ENCODE measurements at places on chromosomes 7 and 10.

- peak; percentile 20 for DNase-seq
These were observed 1.2 kb downstream of the HSPA14 start for GRCh38 chr10:14839305-14839695.

GRCh38 chr10:121959671-121960070 lies 15.3 kb downstream of the NSMCE4A start:
- DNase-seq, result no peak

DNA sequence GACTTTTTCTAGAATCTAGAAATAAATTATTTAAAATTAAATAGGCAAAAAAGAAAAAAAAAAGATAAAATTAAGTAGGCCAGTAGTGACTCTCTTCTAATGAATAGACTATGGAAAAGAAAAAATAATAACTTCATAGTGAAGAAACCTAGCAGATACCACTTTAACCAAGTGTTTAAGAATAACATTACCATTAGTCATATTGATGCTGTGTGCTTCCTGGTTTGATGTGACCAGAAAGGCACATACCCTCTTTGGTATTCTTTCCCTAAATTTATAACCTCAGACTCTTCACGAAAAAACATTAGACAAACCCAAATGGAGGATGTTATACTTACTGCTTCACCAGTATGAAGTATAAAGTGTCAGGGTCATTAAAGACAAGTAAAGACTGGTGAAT lies 42.6 kb downstream of the KIF20B start:
- DNase-seq, result no peak

- DNase-seq, result no peak
These were observed 38.6 kb upstream of the WASL start for GRCh38 chr7:123787220-123788007.

DNA sequence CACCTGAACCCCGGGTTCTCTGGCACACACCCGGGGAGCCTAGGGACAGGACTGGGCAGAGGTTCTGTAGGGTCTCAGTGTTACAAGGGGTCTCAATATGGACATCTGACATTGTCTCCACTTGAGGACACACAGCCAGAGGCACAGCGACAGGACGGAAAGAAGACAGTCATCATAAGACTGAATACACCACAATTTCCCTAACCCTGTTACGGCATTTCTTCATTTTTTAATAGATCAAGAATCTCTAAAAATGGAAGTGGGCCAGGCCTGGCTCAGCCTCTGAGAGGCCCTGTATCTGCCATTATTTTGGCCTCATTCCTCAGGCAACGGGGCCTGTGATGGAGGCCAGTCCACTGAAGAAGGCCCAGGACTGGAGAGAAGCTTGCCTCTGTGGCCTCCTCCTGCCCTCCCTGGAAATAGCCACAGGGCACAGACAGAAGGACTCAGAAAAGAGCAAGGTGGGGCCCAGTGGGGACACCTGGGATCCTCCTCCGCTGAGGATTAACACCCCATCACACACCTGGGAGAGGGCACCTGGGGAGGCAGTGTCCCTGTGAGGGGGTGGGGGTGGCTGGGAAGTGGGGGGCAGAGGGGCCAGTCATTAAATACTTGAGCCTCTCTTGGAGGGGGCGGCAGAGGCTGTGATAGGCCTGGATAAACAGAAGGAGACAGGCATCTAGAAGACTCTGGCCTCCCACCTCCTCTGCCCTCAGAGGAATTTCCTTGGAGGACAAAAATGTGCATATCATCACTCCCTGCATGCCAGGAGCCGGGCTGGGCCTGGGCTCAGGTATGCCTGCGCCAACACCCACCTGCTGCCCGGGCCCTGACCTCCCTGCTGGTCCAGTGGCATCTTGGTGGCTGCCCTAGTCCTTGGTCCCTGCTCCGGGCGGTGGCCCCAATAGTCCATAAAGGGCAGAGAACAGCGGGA lies 8.0 kb downstream of the SPOCK2 start:
- DNase-seq, result no peak

DNA sequence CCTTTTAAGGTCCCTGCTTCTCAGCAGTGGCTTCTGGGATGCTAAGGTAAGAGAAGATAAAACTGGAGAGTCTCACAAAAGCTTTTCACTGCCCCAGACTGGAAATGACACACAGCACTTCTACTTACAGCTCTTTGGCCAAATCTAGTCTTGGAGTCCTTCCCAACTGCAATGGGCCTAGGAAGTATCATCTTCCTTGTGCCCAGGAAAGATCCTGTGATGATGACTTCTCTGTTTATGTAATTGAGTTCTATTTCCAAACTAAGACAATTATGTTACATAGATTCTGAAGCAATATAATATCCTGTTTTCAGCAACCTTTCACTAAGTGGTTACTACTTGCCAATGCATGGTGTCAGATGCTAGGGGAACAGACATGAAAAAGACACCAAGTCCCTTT lies 234.1 kb downstream of the PTEN start:
- no peak for DNase-seq

GRCh38 chr7:54888734-54889082 lies 129.7 kb upstream of the SEC61G start:
- DNase-seq, result no peak

DNA sequence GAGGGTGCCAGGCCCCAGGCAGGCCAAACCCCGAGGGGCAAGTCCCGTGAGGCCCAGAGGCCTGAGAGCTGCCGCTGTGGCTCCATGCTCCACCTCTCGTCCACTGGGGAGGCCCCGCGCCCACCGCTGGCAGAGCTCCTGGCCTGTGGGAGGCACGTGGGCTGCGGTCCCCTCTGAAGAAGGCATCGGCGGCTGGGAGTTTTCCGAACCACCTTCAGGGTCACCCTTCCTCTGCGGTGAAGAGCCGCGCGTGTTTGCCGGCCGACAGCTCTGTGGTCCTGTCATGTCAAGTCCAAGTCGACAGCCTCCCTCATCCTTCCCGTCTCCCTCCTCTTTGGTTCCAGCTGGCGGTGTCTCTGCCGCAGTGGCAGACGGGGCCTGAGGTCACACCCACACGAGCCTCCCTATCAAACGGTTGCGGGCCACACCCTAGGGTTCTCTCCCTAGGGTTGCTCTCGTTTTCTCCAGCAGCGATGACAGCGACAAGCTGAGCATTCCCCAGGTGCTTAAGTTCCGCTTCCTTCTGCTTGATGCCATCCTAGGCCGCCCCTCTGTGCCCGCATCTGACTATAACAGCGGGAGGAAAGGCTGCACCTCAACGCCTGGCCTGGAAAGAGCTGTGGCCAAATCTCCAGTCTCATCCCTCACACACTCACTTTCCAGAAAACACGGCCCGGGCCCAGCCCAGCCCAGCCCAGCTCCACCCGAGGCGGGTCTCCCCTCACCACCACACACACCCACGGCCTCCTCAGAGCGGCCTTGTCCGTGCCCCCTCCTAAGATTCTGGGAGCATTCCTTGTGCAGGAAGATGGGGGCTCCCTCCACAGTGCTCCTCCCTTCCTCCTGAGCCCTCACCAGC lies 185.0 kb downstream of the ELFN1 start:
- no peak for DNase-seq

- no peak for DNase-seq
These were observed 312.4 kb downstream of the CALN1 start for GRCh38 chr7:72099784-72100183.

All from NAMALWA (cell line).